ENCODE measurements at places on chromosomes 12 and 14.

DNA sequence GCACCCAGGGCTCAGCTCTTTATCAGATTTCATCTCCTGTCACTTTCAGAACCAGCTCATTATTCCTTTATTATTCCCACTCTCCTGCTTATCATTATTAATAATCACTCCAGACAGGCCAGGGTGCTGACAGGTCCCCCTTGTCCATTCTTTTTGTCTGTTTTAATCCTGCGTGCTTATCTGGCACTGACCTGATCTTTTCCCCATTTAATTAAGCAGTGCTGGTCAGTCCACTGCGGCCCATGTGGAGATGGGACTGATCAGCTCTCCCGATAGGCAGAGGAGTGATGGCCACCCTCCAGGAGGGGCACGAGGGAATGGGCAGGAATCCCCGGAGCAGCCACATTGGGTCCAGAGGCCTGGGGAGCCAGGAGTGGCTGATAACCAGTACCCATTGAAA, 55.5 kb upstream of the GPATCH2L start:
- DNase-seq, result no peak

DNA sequence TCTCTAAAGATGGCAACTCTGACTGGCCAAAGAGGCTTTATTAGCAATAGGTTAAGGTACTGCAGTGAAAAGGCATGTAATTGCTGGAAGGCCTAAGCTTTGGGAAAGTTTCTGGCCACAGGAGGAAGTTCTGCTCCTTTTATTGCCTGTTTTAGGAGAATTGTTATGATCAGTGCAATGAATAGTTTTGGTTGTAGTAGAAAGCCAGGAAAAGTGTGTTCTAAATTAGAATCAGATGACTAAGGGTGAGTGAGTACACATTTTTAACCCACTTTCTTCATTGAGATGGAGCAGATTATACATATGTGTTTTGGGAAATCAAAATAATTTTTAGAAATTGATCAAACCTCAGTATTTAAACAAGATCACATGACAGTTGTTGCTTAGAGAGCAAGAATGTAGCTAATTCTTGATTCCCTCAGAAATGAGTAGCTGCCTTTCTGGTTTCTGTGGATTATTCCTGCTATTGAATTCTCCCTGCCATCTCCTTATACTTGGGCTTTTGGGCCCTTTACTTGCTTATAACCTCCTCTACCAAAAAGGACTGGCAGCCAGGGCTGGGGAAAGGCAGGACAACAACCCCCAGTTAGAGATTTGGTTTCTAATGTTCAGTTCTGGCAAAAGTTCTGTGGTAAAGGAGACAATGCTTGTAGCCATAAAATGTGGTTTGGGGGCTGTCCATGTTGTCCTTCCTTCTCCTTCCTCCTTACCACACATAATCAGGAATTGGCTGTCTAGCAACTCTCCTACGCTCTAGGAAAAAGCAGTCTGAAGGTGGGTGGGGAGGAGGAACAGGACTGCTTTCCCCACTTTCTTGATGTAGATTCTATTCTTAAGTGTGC, 217.1 kb downstream of the SLC38A4 start:
- no peak for DNase-seq

DNA sequence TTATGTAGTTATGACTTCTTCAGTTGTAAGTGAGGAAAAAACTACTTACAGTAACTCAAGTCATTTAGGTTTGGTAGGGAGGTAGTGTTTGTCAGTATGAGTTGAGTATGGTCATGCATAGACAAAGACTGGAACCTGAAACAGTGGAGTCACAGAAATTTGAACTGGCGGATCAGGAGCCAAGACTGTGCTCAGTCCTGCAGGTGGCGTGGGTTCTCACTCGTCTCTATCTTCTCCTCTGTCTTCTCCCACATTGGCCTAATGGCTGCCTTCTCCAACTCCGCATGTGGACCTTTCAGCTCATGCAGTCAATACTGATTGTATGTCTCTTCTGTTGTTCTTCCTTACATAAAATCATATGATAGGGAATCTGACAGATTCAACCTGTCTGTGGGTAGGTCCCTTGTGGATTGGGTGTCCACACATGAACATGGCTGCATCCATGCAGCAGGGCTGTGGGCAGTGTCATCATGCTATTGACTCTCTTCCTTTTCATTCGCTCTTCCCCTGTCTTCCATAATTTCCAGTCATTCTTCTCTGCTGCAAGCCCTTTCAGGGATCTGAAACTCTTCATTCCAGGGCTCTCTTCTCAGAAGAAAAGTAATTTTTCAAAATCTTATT, 78.8 kb upstream of the NEDD1 start:
- DNase-seq, result no peak

GRCh38 chr14:76391981-76392690, 16.2 kb downstream of the ESRRB start:
- DNase-seq, result no peak

DNA sequence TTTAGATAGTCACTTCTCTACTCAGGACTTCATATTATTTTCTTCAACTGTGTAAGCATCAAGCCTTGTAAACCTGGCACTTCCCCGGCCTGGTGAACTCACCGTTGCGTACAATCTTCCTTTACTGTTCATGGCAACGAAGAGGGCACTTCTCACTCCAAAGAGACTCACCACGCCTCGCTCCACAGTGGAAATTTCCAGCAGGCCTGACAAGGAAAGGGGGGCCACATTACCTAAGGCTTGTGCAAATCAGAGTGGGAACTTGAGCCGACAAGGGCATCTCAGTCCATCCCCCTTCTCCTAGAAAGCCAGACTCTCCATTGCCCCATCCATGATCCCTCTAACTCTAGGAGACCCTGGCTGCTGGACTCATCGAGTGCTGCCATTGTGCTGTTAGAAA, 1.6 kb downstream of the FGF6 start:
- DNase-seq, result no peak
